ENCODE measurements at places on chromosomes 16 and 17.
A peak's percentile ranks its signal among the peaks of the same experiment; 100 is the strongest.

- DNase-seq: no peak
These were observed 285.2 kb upstream of the ELAC2 start for GRCh38 chr17:13302983-13303382.

DNA sequence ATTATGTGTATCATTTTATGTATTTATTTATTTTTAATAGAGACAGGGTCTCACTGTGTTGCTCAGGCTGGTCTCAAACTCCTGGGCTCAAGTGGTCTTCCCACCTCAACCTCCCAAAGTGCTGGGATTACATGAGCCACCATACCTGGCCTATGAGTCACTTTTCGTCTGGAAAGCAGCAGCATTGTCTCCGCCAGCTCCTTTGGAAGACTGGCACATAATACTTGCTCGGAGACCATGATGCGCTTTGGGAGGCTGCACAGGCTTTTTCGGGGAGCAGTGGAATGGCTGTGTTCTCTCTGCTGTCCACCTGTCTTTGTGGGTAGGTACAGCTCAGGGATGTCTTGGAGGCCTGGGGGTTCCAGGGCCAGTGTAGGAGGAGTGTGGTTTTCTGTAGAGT is 102.2 kb downstream of the AATF start:
- no peak for DNase-seq

- DNase-seq: no peak
These were observed 399.4 kb downstream of the NPIPA7 start for GRCh38 chr16:16778332-16778731.

- DNase-seq: no peak
These were observed 87.9 kb downstream of the ZNF18 start for GRCh38 chr17:11909348-11909747.

GRCh38 chr16:66272461-66272860 is 94.0 kb upstream of the CDH5 start:
- no peak for DNase-seq

DNA sequence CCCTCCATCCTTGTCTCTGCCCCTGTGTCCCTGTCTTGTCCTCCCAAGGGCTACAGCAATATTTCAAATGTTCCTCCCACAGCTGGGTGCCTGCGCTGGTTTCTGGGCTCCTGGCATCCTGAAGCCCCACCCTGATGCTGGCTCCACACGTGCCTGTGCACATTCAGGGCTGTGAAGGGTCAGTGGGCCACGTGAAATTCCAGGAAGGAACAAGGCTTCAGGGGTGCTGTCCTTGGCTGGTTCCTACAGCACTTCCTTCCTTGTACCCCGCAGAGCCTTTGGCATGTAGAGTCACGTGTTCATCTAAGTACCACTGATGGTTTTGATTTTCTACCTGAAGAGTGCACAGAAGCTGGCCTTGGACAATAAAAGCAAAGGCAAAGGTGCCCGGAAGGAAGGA is 57.7 kb upstream of the NLK start:
- peak; percentile 24 for DNase-seq

DNA sequence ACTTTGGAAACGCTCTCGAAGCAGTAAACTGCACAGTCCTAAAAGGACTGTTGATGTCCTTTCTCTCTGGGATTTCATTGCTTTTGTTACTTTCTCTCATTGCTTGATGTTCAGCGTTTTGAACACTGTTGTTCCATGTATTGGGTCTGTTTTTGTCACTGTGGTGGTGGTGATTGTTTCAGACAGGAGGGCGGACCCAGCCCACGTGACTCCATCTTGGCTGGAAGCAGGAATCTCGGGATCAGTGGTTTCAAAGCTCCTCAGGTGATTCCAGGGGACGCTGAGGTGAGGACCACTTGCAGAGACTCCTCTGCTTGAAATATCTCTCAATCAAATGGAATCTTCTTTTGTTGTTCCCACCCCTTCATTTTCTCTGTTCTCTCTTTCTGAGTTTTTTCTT is 18.3 kb downstream of the C16orf54 start:
- no peak for DNase-seq

DNA sequence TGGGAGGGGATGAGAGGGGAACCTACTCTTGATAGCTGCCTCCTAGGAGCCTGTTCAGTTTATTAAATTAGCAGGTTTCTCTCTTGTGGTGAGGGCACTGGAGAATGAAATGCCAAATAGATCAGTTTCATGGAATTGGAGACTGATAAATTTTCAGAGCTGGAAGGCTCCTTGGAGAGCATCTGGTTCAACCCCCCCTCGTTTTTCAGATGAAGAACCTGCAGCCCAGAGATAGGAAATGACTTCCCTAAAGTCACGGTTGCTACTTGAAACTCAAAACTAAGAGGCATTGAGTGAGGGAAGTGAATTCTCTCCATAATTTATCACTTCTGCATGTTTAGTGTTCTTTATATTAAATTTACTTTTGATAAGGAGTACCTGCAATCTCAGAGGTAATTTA is 366.0 kb upstream of the CCL2 start:
- DNase-seq: no peak

DNA sequence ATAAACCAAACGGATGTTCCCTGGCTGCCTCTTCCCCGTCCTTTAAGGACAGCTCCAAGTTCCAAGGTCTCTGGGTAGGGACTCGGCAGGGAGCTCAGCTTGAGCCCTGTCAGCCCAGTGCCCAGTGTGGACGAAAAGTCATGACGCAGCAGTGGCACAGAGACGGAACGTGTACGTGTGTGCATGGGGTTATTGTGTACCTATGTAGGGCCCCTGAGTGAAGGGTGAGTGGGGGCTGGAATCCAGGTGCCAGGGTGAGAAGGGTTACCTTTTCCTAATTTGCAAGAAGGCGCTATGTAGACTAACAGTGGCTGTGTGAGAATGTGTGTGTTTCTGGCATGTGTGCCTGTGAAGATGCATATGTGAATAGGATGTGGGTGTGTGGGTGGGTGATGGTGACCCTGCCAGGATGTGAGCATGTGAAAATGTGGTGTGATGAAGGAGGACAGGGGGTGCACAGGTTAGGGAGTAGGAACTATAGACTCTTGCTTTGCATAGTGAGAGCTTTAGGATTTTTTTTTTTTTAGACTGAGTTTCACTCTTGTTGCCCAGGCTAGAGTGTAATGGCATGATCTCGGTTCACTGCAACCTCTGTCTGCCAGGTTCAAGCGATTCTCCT is 6.0 kb downstream of the SCN4A start:
- DNase-seq: no peak

- no peak for DNase-seq
These were observed 204.6 kb downstream of the STX8 start for GRCh38 chr17:9371019-9371418.

DNA sequence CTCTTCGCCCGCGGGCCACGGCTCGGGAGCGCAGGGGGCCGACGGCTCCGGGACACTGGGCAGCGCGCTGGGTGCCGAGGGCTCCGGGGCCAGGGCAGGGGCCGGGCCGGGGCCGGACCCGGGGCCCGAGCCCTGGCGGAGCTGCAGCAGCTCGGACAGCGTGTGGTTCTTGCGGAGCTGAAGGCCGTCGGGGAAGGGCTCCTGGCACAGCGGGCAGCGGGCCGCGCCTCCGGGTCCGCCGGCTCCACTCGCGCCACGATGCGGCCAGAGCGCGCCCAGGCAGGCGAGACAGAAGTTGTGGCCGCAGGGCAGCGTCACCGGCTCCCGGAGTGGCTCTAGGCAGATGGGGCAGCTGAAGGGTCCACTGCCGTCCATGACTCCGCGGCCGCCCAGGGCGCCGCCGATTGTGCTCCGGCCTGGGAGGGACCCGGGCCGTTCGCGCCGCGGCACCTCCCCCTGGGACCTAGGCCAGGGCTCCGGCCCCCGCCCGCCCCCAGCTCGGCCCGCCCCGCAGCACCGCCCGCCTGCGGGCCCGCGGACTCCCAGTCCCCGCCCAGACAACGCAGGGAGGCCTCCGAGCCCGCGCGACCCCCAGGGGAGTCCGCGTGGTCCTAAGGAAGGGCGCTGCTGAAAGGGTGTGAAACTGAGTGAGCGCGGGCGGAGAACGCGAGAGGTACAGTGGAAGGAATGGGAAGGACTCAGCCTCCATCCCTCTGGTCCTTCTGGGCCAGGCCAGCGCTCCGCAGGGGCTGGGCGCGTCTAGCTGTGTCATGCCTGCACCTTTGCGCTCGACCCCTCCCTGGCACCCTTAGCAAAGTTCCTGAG is at the start of gene TRIM47:
Gene TRIM47, minus strand, starts transcription at position 408 of the 825 bp plus-strand sequence. Its CDS starts 33 bp downstream, at position 375.
- DNase-seq: peak; percentile 79

- DNase-seq: no peak
These were observed 497 bp downstream of the CES1 start for GRCh38 chr16:55832425-55832772.

DNA sequence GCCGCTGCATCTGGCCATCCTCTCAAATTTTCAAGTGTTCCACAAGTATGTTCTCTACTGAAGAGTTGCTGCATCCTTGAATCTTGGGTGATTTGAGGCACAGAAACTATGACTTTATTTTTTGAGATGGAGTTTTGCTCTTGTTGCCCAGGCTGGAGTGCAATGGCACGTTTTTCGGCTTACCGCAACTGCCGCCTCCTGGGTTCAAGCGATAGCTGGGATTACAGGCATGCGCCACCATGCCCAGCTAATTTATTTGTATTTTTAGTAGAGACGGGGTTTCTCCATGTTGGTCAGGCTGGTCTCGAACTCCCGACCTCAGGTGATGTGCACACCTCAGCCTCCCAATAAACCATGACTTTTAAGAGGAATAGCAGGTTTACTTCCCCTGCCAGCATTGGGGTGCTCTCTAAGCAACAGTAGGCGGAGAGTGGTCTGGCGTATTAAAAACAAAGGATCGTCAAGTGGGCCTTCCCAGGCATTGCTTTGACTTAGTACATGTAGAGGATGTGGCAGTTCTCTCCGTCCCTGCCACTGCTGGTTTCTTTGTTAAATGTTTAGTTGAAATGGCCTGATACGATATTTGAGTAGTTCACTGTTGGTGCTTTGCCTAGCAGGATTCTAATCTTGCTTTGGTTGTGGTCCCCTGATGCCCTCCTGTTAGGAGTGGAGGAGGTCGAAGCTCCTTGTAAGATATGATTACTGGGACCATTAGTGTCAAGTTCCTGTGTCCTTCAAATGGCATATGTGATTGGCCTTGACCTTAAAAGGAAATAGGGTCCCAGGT is 9.5 kb downstream of the PYCARD start:
- no peak for DNase-seq

DNA sequence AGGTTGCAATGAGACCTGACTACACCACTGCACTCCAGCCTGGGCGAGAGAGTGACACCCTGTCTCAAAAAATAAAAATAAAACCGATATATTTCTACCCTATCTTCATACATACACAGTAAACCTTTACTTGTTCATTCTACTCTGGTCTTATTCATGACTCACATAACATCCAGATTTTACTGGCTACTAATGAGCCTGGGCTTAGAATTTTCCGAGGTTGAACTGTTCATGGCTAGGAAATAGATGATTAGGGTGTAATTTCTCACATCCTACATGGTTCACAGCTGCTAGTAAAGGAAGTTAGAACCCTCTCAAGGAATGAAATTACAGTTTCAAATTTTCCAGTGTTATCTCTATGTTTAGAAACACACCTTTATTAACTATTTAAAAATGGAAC is 14.7 kb downstream of the GSPT1 start:
- no peak for DNase-seq
